ENCODE measurements at places on chromosomes 7 and 10.
A peak's percentile ranks its signal among the peaks of the same experiment; 100 is the strongest.

- peak; percentile 26 for DNase-seq
These were observed 1.8 kb downstream of the RP9 start for GRCh38 chr7:33107136-33108066.

- peak; percentile 86 for DNase-seq
These were observed at the start of gene DENND11 for GRCh38 chr7:141702047-141702567. TSS of gene DENND11 (minus strand) at chr7:141702166. CDS start at chr7:141702153, 13 bp downstream.

GRCh38 chr7:155298288-155298833 lies 683 bp downstream of the INSIG1 start:
- no peak for DNase-seq

- no peak for DNase-seq
These were observed 51.0 kb upstream of the ELN start for GRCh38 chr7:73976761-73977618.

DNA sequence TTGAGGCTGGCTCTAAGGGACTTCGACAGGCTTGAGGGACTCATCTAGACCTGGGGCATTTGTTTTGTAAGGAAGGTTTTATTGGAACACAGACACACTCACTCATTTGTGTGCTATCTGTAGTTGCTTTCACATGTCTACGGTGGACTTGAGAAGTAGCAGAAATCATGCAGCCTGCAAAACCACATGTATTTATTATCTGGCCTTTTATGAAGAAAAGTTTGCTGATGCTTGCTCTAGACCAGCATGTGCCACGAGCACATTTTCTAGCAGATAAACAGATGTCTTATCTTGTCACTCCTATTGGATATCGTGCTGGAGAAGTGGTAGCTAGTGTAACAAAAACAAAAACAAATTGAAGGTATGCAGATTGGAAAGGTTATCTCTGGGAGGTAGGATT lies 9.8 kb downstream of the UPP1 start:
- DNase-seq, result no peak

GRCh38 chr7:91182819-91183764 lies 81.1 kb upstream of the FZD1 start:
- DNase-seq, result no peak

DNA sequence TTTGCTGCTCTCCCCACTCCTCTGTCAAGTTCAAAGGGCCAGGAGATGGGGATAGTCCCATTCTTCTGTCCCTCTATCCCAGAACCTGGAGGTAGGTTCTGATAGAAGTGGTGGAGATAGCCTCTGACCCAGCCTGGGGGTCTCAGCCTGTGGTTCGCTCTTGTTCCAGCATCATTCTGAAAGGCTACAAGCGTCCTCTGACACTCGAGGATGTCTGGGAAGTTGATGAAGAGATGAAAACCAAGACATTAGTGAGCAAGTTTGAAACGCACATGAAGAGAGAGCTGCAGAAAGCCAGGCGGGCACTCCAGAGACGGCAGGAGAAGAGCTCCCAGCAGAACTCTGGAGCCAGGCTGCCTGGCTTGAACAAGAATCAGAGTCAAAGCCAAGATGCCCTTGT lies 14.5 kb downstream of the ABCC2 start:
- no peak for DNase-seq

GRCh38 chr10:125559210-125559609 lies 123.8 kb downstream of the TEX36 start:
- DNase-seq, result no peak

DNA sequence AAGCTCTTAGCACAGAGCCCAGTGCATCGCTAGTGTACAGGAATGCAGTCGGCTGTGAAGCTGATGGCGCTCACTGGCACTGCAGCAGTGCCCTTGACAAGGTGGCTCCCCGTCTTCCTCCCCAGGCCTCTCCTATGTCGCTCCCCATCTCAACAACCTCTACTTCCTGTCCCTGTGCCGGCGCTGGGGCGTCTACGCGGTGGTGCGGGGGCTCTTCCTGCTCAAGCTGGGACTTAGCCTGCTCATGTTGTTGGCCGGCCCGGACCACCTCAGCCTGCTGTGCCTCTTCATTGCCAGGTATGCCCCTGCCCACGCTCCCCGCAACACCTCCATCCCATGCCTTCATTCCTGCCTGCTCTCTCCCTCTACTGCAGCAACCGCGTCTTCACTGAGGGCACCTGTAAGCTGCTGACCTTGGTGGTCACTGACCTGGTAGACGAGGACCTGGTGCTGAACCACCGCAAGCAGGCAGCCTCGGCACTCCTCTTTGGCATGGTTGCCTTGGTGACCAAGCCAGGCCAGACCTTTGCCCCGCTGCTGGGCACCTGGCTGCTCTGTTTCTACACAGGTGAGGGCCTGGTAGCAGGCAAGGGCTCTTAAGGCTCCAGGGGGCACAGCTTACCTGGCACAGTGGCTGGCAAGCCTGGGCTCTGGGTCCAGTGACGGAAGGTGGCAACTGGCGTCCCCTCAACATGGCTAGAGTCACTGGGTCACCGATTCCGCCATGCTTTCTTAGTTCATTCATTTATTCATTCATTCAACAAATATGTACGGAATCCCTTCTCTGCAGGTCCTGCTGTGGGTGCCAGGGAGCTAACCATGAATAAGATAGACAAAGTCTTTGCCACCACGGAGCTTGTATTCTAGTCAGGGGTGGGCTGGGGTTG lies 22.3 kb upstream of the C10orf95 start:
- DNase-seq, result no peak

DNA sequence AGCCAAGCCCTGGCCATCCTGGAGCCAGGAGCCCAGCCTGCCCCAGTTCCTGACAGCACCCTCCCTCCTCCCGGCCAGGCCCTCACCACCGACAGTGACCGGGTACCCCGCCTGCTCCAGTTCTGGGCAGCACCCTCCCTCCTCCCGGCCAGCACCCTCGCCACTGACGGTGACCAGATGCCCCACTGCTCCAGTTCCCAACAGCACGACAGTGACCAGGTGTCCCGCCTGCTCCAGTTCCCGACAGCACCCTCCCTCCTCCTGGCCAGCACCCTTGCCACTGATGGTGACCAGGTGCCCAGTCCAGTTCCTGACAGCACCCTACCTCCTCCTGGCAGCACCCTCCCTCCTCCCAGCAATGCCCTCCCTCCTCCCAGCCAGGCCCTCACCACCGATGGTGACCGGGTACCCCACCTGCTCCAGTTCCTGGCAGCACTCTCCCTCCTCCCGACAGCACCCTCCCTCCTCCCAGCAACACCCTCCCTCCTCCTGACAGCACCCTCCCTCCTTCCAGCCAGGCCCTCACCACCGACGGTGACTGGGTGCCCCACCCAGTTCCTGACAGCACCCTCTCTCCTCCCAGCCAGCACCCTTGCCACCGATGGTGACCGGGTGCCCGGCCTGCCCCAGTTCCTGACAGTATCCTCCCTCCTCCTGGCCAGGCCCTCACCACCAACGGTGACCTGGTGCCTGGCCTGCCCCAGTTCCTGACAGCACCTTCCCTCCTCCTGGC lies 40.3 kb downstream of the VIPR2 start:
- no peak for DNase-seq

DNA sequence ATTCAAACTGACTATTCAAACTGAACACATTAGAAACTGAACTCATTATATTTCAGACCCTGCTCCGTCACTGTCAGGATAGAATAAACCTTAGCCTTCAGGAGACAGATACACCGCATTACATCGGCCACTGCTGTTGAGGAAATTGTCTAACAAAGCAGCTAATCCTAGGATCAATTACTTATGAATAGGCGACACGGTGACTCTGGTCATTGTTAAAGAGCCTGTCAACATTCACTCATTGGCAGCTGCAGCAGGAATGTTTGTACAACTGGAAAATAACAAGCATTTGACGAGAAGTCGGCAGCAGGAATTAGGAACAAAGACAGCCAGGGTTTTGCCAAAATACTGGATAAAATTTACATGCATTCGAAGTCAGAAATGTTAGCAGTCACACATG lies 112.0 kb upstream of the MKX start:
- no peak for DNase-seq

DNA sequence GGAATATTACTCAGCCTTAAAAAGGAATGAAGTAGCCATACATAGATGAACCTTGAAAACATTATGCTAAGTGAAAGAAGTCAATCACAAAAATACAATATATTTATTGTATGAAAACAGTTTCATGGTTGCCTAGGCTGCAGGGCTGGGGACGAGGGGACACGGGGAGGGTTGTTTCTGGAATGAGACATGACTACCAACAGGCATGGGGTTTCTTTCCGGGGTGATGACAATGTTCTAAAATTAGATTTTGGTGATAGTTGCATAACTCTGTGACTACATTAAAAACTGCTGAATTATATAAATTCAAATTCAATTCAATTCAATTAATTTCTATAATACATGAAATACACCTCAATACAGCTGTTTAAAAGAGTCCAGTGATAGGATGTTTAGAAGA lies 88.0 kb downstream of the ARHGAP22 start:
- no peak for DNase-seq

- no peak for DNase-seq
These were observed 7.5 kb downstream of the MRPL32 start for GRCh38 chr7:42939457-42940240.

- no peak for DNase-seq
These were observed 14.9 kb upstream of the ADGRA1 start for GRCh38 chr10:133072720-133073390.

GRCh38 chr7:98085674-98086073 lies 21.0 kb upstream of the LMTK2 start:
- no peak for DNase-seq

DNA sequence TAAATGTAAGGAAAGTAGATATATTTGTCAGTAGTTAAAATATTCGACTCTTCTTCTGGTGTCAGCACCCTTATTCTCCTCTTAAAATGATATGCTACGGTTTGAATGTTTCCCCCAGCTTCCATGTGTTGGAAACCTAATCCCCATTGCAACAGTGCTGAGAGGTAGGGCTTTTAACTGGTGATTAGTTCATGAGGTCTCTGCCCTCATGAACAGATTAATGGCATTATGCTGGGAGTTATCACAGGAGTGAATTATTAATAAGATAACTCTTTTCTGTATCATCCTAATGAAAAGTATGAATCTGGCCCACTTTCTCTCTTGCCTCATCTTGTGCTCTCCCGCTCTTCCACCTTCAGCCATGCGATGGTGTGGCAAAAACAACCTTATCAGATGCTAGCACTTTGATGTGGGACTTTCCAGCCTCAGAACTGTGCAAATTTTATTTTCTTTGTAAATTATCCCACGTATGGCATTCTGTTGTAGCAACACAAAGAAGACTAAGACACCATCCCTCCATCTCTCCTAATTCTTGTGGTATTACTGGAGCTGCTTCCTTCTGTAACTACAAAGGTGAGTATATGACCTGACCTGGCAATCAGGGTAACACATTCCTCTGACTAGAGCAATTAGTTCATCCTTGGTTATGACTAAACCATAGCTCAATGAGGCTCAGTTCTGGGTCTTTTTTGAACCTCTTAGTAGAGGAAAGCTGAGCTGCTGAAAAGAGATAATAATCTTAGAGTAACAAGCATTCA lies 171.1 kb upstream of the TMEM196 start:
- DNase-seq, result no peak

DNA sequence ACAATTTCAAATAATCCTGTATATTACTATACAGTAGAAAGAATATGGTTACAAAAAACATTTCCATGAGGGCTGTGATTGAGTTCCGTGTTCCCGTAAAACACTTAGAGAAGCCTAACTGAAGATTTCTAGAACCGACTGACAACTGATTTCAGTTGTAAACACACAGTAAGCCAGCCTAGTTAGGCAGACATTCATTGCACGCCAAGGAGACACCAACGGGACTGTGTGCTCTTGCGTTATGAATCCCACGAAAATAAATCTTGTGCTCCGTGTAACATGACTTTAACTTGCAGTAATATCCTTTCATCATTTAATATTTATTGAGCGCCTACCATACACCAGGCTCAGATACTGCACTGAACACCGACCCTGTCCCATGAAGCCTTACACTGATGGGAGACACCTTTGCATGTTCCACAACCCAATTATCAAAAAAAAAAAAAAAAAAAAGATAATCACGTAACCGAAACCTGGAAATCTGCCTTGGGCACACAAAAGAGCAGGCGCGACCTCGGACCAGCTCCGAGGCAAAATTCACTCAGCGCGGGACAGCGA lies 420 bp upstream of the KLHL7 start:
- peak; percentile 15 for DNase-seq

- DNase-seq, result no peak
These were observed 722.9 kb downstream of the GRM8 start for GRCh38 chr7:126529833-126530232.

DNA sequence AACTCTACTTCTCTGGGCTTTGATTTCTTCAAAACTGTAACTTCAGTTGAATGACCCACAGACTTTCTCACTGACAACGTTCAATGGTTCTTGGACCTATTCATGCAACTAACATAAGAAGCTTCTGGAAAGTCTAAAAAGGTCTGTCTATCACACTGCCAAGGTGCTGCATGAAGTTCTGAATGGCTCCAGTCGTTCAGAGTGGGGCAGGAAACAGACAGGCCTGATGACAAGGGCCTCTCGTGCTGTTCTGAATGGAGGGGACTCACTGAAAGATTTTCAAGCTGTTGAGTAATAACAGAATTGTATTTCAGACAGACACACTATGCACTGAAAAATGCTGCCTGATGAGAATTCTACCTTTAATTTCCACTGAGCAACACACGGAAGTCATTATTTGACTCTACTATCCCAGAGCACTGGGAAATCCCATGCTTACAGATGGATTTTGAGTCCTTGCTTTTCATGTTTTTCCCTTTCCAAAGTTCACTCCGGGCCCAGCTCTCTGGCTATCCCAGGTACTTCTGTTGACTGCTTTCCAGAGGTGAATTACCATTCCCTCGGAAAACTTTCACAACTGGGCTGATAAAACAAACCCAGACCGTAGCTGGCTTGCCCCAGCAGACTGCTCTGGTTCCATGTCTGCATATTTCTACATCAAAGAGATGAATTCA lies 204.9 kb upstream of the FRMD4A start:
- no peak for DNase-seq

DNA sequence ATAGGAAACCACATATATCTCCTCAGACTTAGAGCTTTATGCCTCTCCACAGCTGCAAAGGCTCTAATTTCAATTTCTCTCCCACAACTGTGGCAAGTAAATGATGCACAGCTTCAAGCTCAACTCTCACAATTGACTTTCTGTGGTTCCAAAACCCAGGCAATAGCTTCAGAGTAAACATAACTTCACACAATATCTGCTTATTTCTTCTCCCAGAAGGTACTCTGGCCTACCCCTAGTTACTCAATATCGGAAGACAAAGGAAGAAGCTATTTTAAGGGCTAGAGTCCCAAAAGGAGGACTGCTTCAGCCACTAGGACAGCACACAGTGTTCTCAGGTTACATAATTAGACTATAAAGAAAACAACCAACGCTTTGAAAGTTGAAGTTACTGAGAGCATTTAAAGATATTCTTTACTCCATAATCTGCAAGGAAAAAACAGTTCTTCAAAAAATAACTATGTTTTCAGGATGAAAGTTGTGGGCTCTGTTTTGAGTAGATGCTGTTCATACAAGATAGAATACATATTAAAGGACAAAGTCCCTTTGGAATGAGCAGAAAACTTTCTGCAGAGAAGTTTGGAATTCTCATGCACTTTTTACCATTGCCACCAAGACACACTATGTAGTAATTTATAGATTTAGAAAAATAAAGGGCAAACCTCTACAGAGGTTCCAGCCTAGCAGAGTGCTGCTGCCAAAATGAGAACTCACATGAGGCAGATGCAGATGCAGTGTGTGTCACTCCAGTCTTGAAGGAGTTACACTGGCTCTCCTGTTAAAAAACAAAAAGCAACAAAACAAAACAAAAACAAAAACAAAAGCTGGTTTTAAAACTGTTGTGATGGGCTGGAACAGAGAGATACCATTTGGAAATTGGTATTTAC lies 81.8 kb downstream of the NT5C2 start:
- DNase-seq, result peak; percentile 43

GRCh38 chr7:43240565-43240964 lies 128.1 kb downstream of the HECW1 start:
- no peak for DNase-seq
